Fibroblast of lung (primary cell): ENCODE measurements at places on chromosomes 1 and 21. TPM values are rescaled to one million over a fixed set of nuclear protein-coding genes. Genes with fewer than 3 reads are reported as not detected.

DNA sequence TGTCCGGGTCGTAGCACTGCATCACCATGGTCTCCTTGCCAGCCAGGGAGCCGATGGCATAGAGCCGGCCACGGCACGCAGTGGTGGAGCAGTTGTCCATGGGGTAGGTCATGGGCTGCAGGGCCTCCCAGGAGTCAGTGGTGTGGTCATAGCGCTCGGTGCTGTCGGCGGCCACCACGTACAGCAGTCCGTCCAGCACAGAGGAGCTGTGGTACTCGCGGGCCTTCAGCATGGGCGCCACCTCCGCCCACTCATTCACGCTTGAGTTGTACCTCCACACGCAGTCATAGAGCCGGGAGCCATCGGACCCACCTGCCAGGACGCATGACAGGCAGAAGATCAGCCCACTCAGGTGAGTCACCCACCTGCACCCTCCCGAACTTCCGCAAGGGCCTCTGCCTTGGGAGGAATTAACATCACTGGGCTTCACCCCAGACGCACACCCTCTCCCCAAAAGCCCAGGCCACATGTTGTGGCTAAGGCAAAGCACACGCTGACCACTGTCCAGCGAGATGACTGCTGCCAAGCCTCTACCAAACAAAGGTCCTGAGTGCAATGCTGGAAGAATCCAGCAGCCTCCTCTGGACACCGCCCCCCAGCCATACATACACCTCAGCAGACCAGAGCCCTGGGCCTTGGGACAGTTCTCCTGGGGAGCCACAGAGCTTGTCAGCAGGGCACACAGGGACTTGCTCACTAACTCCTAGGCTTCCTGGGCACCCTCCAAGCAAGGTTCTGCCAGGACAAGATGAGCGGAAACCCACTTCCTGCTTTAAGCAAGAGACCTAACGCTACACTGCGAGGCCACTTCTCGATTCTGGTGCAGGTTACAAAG lies 3.3 kb downstream of the KLHL21 start:
- no peak overlapping the region for H3K27ac ChIP-seq
- peaks cover 11% of the 10 kb centered on the region for H3K4me1 ChIP-seq
- no peaks in the 10 kb centered on the region for H3K27me3 ChIP-seq
- peaks cover 25% of the 10 kb centered on the region for H3K36me3 ChIP-seq
- peak; percentile 23 for DNase-seq
- peak overlapping the region; percentile 99 for H3K4me3 ChIP-seq

DNA sequence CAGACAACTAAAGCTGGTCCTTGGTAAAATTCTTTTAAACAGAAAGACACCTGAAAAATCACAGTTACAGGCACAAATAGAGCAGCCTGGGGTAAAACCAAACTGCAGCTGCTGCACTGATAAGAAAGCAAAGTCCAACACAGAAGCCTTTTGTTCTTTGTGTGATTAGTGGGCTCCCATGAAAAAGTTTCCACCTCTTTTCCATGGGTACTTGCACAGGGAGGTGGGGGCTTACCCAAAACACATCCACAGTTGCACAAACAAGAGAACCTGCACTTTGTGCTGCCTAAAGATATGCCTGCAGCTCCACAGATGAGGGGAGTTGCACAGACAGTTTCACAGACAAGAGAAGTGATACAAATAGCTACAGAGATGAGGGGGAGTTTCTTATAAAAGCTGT lies 106.7 kb upstream of the SLC5A9 start:
- no peak overlapping the region for H3K27ac ChIP-seq
- no peaks in the 10 kb centered on the region for H3K27me3 ChIP-seq
- H3K4me1 ChIP-seq, result no peaks in the 10 kb centered on the region
- H3K36me3 ChIP-seq, result no peaks in the 10 kb centered on the region
- no peak for DNase-seq

- DNase-seq, result no peak
- H3K4me3 ChIP-seq, result no peak overlapping the region
- H3K27me3 ChIP-seq, result no peaks in the 10 kb centered on the region
- H3K36me3 ChIP-seq, result no peaks in the 10 kb centered on the region
- no peaks in the 10 kb centered on the region for H3K4me1 ChIP-seq
- no peak overlapping the region for H3K27ac ChIP-seq
Measured at GRCh38 chr1:236342403-236343245, 51.5 kb upstream of the EDARADD start.

DNA sequence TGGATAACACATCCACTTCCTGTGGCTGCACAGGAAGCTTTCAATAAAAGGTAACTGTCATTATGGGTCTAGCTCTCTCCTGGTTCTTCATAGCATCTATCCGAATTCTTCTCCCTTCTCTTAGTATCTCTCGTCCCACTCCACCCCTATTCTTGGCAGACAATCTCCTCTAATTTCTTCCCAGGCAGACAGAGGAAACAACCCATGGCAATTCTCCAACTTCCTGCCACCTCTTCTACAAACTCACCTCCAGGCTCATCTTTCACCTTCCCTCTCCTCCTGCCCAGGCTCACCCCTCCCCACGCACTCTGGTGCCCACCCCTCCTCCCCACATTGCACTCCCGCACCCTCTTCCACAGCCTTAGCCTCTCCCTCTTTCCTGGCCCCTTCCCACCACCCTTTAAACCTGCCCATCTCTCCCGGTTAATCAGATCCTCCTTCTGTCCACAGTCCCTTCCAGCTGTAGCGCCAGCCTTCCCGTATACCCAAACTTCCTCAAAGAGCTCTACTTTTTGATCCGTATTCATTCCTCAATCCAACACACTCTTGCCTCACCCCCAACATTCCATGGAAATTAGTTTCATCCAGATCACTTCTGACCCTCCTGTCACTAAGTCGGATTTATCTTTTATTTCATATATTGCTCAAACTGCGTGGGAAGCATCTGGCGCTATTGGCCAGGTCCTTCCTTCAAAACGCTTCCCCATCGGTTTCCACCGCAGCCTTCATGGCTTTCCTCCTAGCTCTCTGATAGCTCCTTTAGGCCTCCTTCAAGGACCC lies 25.9 kb downstream of the SHISA4 start:
- peaks cover 26% of the 10 kb centered on the region for H3K4me1 ChIP-seq
- peak; percentile 62 for DNase-seq
- peaks cover 3% of the 10 kb centered on the region for H3K27me3 ChIP-seq
- H3K36me3 ChIP-seq, result peaks cover 1% of the 10 kb centered on the region
- H3K4me3 ChIP-seq, result no peak overlapping the region
- no peak overlapping the region for H3K27ac ChIP-seq

- H3K4me1 ChIP-seq, result no peaks in the 10 kb centered on the region
- no peaks in the 10 kb centered on the region for H3K27me3 ChIP-seq
- no peaks in the 10 kb centered on the region for H3K36me3 ChIP-seq
- DNase-seq, result no peak
Measured at GRCh38 chr1:218787826-218788225, 385.9 kb upstream of the LYPLAL1 start.

- H3K27ac ChIP-seq, result no peak overlapping the region
- no peaks in the 10 kb centered on the region for H3K36me3 ChIP-seq
- no peaks in the 10 kb centered on the region for H3K27me3 ChIP-seq
- H3K4me1 ChIP-seq, result no peaks in the 10 kb centered on the region
- no peak overlapping the region for H3K4me3 ChIP-seq
Measured at GRCh38 chr21:38486221-38486620, 12.1 kb downstream of the ERG start.

- no peaks in the 10 kb centered on the region for H3K36me3 ChIP-seq
- H3K27me3 ChIP-seq, result no peaks in the 10 kb centered on the region
- no peaks in the 10 kb centered on the region for H3K4me1 ChIP-seq
- DNase-seq, result peak; percentile 56
- no peak overlapping the region for H3K27ac ChIP-seq
- H3K4me3 ChIP-seq, result no peak overlapping the region
Measured at GRCh38 chr1:89701746-89702241, 68.9 kb downstream of the LRRC8C start.

GRCh38 chr1:93676427-93676826 lies 5.2 kb downstream of the BCAR3 start:
- no peaks in the 10 kb centered on the region for H3K27me3 ChIP-seq
- H3K27ac ChIP-seq, result no peak overlapping the region
- H3K4me1 ChIP-seq, result peaks cover 44% of the 10 kb centered on the region
- peak; percentile 42 for DNase-seq

- peaks cover 3% of the 10 kb centered on the region for H3K27me3 ChIP-seq
- no peak overlapping the region for H3K27ac ChIP-seq
- no peaks in the 10 kb centered on the region for H3K36me3 ChIP-seq
- no peak overlapping the region for H3K4me3 ChIP-seq
- DNase-seq, result peak; percentile 57
Measured at GRCh38 chr21:45846373-45847160, 135.0 kb upstream of the COL6A1 start.

Gene LIPI
- not detected in 2 replicates for total RNA-seq

Gene EDARADD
- not detected in 2 replicates for total RNA-seq

Gene SIK1
- total RNA-seq, result 0.17 and 0.26 TPM in 2 replicates
